ENCODE measurements at places on chromosomes 1 and 21. TPM values are rescaled to one million over a fixed set of nuclear protein-coding genes. Genes with fewer than 3 reads are reported as not detected.

FCRL5 gene
- 0.10 TPM for polyA plus RNA-seq

RNU1-3 gene
- polyA plus RNA-seq: not detected

CFHR4 gene
- not detected for polyA plus RNA-seq

GRCh38 chr1:54244655-54245054 lies 44.7 kb downstream of the MRPL37 start:
- DNase-seq: no peak

DNA sequence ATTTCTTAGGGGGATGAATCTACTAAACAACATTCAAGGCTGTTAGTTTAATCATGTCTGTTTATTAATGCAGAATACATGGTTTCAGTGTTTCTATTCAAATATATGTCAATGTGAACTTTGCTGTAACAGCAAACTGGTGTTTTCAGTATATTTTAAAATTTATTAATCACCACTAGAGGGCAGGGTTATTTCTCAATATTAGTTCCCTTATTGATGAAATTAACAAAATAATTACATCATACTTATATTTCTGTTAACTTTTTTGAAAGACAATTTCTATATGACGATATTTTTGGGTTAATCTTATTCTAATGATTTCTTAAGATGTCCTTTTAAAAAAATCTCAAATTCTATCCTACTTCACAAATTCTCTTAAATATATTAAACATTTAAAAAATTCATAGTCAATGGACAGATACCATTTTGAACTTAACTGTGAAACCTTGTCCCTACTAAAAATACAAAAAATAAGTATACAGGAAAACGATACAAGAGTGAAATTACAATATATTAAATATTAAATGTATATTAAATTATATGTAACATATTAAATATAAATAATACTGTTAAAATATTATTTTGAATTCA lies 1034.1 kb upstream of the PRMT6 start:
- no peak for DNase-seq

DNA sequence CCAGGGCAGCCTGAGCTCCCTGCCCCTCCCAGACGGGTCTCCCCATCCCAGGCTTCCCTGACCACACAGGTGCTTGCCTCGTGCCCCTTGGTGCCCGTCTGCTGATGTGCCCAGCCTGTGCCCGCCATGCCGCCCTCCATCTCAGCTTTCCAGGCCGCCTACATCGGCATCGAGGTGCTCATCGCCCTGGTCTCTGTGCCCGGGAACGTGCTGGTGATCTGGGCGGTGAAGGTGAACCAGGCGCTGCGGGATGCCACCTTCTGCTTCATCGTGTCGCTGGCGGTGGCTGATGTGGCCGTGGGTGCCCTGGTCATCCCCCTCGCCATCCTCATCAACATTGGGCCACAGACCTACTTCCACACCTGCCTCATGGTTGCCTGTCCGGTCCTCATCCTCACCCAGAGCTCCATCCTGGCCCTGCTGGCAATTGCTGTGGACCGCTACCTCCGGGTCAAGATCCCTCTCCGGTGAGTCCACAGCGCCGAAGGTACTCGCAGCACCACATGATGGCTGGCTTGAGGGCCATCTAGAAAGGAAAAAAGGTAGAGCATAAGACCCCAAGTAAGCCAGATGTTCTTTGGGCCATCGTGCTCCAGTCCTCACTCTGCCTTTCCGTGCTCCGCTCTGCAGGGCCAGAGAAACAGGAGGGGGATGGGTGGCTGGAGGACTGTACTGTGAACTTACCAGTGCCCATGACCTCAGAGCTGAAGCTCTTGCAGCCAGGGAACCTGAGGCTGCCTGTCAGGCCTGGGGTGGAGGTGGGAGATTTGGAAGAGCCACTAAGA lies 1.4 kb downstream of the ADORA1 start:
- no peak for DNase-seq

DNA sequence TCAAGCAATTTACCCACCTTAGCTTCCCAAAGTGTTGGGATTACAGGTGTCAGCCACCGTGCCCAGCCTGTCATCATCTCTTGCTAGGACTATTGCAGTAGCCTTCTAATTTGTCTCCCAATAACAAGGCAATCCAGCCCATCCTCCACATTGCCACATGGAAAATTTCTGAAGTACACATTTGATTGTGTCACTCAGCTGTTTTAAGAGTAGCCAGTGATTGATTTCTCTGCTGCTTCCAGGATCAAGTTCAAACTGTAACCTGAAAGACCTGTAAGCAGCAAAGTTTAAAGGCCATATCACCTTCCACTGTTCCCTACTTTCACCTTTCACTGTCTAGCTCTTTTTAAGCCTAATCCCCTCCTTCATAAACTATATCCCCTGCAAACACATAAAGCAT lies 7.8 kb upstream of the ELK4 start:
- no peak for DNase-seq

GRCh38 chr1:31760471-31761470 lies 3.4 kb downstream of the ADGRB2 start:
- DNase-seq: no peak

All from right renal cortex interstitium (tissue), 3 donors.